Left renal cortex interstitium (tissue), 4 donors: ENCODE measurements at places on chromosomes 11 and 22. TPM values are rescaled to one million over a fixed set of nuclear protein-coding genes. Genes with fewer than 3 reads are reported as not detected.

Gene ZNF70
- 8.4 TPM for polyA plus RNA-seq

Gene LARGE2
- 27.9 TPM for polyA plus RNA-seq

Gene DCPS
- polyA plus RNA-seq: 14.1 TPM

Gene BCL2L13
- 41.8 TPM for polyA plus RNA-seq

Gene MS4A6E
- polyA plus RNA-seq: not detected

Gene MS4A7
- polyA plus RNA-seq: 1.8 TPM

Gene KDM4D
- 1.9 TPM for polyA plus RNA-seq
